ENCODE measurements at places on chromosomes 1 and 21. TPM values are rescaled to one million over a fixed set of nuclear protein-coding genes. Genes with fewer than 3 reads are reported as not detected.

GRCh38 chr1:230026572-230026971 is 40.5 kb upstream of the GALNT2 start:
- no peak for DNase-seq

DNA sequence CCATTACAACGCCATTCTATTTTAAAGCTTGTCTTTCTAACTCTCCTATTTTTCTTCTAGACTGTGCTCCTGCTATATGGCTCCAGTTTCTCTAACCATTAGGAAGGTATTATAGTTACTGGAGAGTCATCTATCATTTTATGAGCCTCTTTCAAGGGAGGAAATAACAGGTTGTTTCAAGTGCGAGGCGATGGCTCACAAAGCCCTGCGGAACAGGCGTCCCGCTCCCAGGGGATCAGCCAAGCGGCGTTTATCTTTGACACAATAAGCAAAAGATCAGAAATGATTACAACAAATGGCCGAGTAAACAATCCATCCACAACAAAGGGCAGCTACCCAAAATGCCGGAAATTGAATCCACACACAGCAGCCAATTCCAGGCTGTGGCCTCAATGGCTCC is 249.5 kb upstream of the POU3F1 start:
- DNase-seq = no peak

GRCh38 chr1:1619917-1620361 is 4.6 kb downstream of the MIB2 start:
- no peak for DNase-seq

- DNase-seq = no peak
These were observed 102.7 kb downstream of the RNF220 start for GRCh38 chr1:44507490-44508396.

DNA sequence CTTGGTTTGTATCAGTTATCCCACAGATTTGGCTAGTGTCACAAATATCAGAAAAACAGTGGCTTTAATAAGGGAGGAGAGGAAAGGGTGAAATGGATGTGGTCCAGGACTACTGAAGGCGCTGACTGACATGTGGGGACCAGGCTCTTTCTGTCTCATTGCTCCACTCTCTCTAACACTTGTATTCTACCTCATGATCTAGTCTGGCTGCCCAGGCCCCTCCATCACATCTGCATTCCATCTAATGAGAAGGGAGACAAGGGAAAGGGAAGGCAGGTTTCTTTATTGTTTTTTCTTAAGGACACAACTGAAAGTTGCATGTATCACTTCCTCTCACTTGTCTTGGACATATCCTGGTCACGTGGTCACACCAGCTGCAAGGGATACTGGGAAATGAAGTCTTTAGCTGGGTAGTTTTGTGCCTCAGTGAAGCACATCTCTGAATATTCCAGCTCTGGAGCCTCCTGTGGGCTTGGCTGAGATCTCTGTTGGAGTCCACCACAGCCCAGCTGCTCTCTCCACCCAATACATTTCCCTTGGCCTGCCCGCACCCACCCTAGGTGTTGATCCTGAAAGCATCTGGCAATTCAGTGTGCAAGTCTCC is 42.0 kb upstream of the PADI2 start:
- DNase-seq = no peak

- DNase-seq = no peak
These were observed 6.8 kb upstream of the IFNAR1 start for GRCh38 chr21:33317786-33318486.

DNA sequence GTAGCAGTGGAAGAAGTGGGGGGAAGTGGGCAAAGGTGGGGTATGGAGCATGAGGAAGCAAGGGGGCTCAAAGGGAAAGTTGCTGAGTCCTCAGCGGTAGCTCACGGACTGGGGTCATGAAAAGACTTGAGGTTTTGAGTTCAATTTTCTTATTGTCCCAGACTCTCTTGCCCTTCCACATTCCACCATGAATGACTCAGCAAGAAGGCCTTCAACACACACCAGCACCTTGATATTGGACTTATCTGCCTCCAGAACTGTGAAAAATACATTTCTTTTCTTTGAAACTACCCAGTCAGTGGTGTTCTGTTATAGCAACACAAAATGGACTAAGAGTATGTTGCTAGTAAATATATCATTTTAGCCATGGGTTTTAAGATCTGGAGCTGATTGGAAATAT is 17.3 kb upstream of the RHBDL2 start:
- DNase-seq = peak; percentile 29

GRCh38 chr1:27575840-27576331 is 28.1 kb downstream of the AHDC1 start:
- DNase-seq = no peak

DNA sequence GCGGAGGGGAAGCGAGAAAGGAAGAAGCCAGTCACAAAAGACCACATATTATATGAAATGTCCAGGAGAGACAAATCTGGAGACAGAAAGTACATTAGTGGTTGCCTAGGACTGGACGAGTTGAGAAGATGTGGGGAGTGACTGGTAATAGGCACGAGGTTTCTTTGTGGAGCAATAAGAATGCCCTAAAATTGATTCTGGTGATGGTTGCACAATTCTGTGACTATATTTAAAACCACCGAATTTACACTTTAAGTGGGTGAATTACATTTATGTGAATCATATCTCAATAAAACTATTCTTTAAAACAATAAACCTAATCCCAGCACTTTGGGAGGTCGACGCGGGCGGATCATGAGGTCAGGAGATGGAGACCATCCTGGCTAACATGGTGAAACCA is 63.1 kb downstream of the ZNF281 start:
- DNase-seq = no peak

GRCh38 chr1:240399381-240399780 is 212.6 kb downstream of the GREM2 start:
- DNase-seq = peak; percentile 68

- DNase-seq = peak; percentile 61
These were observed 13.9 kb upstream of the CAMK1G start for GRCh38 chr1:209569455-209570207.

- no peak for DNase-seq
These were observed 6.5 kb downstream of the KANK4 start for GRCh38 chr1:62312698-62313097.

GRCh38 chr1:30747033-30748008 is 10.3 kb downstream of the LAPTM5 start:
- DNase-seq = no peak

The SIM2 gene
- 16.3 TPM for total RNA-seq

The LRRC53 gene
- total RNA-seq = not detected

The KCNJ6 gene
- 0.07 TPM for total RNA-seq

The C8A gene
- total RNA-seq = not detected

The REG4 gene
- total RNA-seq = not detected

The ALPL gene
- total RNA-seq = 5.1 TPM

The RORC gene
- 0.17 TPM for total RNA-seq

The OXCT2 gene
- 5.9 TPM for total RNA-seq

The ASCL5 gene
- total RNA-seq = not detected

The FAM72B gene
- 0.82 TPM for total RNA-seq

The ZNF684 gene
- 2.3 TPM for total RNA-seq

The ZNF281 gene
- total RNA-seq = 25.3 TPM

The HHIPL2 gene
- total RNA-seq = 0.08 TPM
